ENCODE measurements at places on chromosomes 1 and 21.

DNA sequence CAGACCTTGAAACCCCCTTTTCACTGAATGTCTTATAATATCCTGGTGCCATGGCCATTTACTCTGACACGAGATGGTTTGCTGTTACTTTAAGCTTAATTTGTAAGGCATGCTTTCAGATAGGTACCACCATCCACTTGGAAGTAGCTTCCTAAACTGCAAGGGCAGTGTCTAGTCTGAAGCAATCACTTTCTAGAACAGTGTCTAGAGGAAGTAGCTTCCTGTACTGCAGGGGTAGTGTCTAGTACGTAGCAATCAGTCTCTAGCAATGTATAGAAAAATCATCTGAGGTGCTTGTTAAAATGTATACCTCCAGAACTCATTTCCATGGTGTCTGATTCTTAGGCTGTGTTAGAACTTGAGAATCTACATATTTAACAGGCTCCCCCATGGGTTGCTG lies 42.5 kb downstream of the ZBTB40 start:
- DNase-seq = no peak

DNA sequence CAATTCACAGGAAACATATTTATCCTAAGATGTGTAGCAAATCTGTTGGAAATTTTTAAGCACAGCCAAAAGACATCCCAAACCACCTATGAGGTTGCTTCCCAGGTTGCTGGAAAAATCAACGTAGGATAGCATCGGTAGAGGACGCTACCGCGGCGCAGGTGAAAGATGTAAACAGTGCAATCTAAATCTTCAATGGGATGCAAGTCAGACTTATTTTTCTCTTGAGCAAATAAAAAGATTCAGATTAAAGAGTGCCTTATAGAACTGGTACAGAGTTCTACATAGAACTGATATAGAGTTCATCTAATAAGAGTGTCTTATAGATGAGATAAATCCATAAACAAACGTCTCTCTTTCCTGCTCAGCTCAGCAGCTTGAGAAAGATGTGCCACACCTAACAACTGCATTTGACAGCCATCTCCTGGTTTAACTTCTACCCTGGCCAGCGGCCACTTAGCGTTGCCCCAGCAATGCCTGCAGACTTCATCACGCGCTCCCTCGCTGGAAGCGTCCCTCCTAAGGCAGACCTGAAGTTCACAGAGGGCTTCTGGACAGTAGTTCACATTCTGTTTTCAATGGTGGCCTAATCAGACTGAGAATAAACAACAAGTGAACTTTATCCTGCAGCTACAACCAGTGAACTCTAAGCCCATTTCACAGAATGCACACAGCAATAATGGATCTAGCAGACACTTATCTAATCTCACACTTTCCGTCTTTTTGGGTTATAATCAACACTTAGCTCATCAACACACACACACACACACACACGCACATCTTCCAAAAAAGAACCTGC lies 164.5 kb downstream of the TOMM20 start:
- no peak for DNase-seq

- DNase-seq = no peak
These were observed 61.0 kb upstream of the SPATA6 start for GRCh38 chr1:48532976-48533375.

GRCh38 chr1:61724506-61724812 lies 482 bp downstream of the TM2D1 start:
- DNase-seq = no peak

GRCh38 chr1:165445388-165445787 lies 462 bp upstream of the RXRG start:
- DNase-seq = no peak

- no peak for DNase-seq
These were observed 48.7 kb upstream of the GPR153 start for GRCh38 chr1:6309564-6309963.

- no peak for DNase-seq
These were observed 65.8 kb downstream of the TRABD2B start for GRCh38 chr1:47931395-47931794.

GRCh38 chr1:41648844-41649243 lies 164.4 kb upstream of the EDN2 start:
- no peak for DNase-seq

- DNase-seq = no peak
These were observed 95.0 kb upstream of the PPP2R5A start for GRCh38 chr1:212190169-212190568.

- DNase-seq = no peak
These were observed 336.2 kb upstream of the ESRRG start for GRCh38 chr1:217059401-217059800.

GRCh38 chr1:104028416-104029035 lies 278.8 kb downstream of the AMY1C start:
- no peak for DNase-seq

DNA sequence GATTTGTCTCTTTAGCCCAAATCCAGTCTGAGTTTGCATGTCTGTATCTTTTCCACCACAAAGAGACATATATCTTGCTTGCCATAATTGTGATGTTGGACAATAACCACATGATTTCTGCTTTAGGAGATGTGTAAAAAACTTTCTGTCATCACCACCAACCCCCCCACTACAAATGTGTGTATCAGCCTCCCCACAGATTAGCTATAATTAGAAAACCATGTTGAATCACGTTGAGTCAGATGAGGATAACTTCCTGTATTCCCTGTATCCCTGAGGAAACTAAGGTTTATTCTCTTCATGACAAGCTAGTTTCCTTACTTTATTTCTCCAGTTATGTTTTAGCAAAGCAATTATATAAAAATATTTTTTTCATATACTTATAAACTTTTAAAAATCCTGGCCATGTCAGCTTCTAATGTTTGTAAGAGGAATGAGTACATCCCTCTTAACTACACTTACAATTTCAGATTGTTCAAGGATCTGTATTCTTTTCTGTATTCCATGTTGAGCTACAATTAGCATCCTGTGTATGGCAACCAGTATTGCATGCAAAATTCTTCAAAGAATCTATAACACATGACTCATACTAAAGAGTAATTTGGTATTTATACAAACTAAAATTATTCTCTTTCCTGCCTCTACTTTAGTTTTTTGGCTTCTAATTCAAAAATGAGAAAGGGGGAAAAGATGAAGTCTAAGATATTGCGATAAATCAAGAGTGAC lies 143.0 kb downstream of the FMN2 start:
- peak; percentile 61 for DNase-seq

DNA sequence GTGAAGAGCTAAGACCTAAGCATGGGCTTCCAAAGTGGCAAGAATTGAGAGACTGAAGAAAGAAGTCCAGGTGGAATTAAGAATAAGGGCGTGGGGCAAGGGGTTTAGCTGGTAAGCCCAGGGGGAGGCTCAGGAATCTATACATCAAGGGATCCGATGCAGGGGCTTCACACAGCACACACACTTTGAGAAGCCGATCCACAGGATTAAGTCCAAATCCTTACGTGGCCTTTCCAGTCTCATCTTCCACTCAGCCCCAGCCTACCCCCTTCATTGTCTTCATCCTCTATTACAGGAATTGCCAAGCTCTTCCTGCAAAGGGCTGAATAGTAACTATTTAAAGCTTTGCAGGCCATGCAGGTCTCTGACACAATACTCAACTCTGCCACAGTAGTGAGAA lies 101.3 kb downstream of the TGFBR3 start:
- DNase-seq = no peak

GRCh38 chr1:203135636-203136305 lies 8.2 kb downstream of the ADORA1 start:
- DNase-seq = no peak

- peak; percentile 67 for DNase-seq
These were observed 134.4 kb downstream of the S1PR1 start for GRCh38 chr1:101371259-101371658.

- no peak for DNase-seq
These were observed 2.5 kb upstream of the TBX15 start for GRCh38 chr1:118990513-118991152.

DNA sequence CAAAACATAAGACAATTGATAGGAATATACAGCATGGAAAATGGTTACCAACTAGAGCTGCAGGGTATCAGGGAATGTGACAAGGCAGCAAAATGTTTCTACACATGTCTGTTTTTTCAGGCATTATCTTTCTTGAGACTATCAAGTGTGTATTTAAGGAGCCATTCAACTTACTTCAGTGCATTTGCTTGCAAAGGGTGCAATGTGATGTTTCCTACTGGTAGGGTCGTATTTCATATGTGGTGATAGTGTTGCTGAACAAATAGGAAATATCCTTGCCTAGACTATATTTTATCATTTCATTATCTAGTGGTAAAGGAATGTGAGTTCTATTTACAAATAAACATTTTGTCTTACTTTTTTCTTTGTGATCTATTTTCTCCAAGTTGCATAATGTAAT lies 42.4 kb downstream of the PTPRC start:
- DNase-seq = no peak

DNA sequence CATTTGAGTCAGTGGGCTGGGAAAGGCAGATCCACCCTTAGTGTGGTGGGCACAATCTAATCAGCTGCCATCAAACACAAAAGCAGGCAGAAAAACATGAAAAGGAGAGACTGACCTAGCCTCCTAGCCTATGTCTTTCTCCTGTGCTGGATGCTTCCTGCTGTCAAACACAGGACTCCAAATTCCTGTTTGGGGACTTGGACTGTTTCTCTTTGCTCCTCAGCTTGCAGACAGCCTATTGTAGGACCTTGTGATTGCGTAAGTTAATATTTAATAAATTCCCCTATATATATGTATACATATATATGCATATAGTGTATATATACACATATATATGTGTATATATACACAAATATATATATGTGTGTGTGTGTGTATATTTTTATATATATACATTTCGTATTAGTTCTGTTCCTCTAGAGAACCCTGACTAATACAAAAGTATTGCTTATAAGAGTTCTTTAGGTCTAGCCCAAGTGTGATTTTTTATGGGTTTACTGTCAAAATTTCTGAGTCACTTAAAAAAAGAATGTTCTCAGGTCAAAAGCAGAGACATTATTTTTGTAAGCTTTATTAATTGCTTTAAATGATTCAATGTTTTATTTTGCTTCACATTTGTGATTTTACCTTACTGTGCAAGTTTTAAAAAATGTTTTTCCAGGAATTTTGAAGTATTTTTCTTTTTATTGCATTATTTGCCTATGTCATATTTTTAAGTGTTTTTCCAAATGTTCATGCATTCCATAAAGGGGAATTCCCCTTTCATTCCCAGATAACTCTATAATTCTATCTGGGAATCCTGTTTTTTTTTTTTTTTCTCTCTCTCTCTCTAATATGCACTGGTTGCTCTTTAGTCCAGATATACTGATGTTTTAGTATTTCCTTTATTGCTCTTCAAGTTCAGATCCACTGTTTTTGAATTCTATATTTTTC lies 92.1 kb upstream of the ADAMTS5 start:
- DNase-seq = no peak

- no peak for DNase-seq
These were observed 1.0 kb downstream of the KCNK1 start for GRCh38 chr1:233614743-233615521.

DNA sequence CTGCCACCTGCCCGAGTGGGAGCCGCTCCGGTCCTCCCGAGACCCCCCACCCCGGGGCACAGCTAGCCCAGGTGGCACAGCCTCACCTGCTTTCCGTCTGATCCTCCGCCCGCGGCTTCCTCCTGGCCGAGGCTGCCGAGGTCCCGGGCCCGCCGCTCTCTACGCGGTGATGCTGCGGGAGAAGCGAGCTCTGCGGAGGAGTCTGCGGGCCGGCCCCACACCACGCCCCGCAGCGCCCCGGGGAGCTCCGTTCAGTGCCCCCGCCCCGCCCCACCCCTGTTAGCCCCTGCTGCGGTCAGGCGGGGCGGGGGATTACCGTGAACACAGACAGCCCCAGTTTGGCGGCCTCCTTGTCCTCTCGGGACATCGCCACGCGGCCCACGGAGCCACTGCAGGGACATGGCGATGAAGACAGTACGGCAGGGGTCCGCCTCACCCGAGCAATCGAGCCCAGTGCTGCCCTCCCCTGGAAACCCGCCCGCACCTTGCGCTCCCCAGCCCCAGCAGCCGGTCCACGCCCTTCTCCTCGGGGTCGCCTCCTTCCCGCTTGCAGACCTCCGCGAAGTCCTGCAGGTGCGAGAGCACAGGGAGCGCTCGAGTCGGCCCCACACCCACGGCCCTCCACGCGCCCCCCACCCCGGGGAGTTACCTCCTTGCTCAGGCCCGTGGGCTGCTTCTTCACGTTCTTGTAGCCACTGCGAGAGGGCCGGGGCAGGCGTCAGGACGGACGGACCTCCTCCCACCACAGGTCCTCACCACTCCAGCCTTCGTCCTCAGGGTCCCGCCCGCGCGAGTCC lies 933 bp downstream of the C1orf35 start:
- DNase-seq = no peak

GRCh38 chr1:240912821-240913220 lies 300.9 kb upstream of the GREM2 start:
- no peak for DNase-seq

- no peak for DNase-seq
These were observed 28.4 kb downstream of the DISP3 start for GRCh38 chr1:11507309-11507708.

DNA sequence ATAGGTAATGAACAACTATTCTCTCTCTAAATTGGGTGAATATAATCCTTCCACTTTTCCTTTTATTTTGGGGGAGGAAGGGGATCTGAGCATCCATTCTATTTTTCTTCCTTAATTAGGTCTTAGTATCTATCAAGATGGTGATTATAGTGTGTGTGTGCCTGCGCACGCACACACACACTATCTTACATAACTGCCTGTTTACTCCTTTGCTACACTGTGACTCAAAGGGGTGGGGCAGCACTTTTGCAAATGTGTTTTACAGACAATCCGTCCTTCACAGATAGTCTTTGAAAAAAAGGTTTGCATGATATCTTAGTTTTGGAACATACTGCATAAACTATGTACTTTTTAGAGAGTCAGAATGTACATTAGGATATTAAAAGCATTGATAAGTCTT lies 191.5 kb downstream of the SDCCAG8 start:
- peak; percentile 73 for DNase-seq

GRCh38 chr1:47936916-47937551 lies 60.2 kb downstream of the TRABD2B start:
- DNase-seq = no peak

GRCh38 chr1:183484851-183485250 lies 12.6 kb downstream of the SMG7 start:
- no peak for DNase-seq

DNA sequence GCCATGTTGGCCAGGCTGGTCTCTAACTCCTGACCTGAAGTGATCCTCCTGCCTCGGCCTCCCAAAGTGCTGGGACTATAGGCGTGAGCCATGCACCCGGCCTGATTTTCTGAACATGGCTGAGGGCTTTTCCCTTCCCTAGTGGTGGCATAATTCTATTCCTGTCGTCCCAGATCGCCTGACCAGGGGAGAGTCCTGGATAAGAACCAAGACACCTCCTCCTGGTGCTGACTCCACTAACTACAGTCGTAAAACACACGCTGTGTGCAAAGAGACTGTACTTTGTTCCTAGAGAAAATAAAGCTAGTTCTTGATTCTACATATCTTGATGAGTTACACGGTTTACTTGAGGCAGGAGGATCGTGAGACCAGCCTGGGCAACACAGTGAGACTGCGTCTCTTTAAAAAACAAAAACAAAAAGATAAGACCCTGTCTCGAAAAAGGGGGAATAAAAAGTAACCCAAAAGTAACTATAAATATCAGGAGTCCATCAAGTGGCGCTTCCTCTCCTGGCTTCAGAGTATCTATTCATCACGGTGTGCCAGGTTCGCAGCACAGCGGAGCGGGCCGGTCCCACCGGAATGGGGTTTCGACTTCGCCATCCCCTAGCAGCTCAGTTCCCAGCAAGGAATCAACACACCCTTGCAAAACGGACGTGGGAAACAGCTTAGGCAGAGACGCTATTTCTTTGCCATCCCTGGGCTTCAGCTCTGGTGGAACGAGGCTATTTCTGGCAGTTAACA lies 973 bp downstream of the SDF4 start:
- DNase-seq = peak; percentile 81

- peak; percentile 19 for DNase-seq
These were observed 203.6 kb downstream of the TGFB2 start for GRCh38 chr1:218548764-218549163.

- DNase-seq = peak; percentile 15
These were observed 3.9 kb upstream of the STIL start for GRCh38 chr1:47317841-47318240.
